Stimulated activated CD8-positive, alpha-beta memory T cell treated with anti-CD3 and anti-CD28 coated beads, Interleukin-15, amount 100 ng/mL, for 4 hours (primary cell): ENCODE measurements at places on chromosomes 2 and 18.

DNA sequence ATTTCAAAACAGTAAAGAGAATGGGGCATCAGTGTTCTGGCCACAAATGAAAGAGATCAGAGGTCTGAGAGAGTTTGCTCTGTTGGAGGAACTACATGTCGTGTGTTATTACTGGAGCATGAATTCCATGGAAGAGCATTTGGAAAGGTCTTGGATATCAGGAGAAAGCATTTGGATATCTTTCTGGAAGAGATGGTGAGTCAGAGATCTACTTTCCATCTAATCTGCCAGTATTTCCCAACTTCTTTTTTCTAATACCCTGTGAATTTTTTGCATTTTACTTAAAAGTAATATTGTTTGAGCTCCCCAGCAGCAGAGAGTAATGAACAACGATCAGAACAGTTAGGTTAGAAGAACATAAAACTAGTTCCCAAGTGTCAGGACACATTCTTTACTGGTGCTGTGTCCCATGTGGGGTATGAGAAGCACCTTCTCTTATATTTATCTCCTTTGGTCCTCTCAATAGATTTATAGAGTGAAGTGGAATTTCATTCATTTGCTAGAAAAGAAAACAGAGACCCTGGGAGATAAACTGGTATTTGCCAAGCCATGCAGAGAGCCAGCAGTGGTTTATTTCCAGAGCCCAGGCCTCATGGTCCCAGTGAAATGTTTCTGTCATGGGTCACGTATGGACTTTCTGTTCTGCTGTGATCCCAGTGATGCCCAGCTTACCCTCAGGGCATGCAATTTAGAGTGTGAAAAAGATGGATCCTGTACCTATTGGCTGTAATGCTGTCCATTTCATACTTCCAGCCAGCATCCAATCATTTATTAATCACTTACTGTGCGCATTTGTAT lies 130.8 kb upstream of the NT5C1B start:
- DNase-seq = no peak

DNA sequence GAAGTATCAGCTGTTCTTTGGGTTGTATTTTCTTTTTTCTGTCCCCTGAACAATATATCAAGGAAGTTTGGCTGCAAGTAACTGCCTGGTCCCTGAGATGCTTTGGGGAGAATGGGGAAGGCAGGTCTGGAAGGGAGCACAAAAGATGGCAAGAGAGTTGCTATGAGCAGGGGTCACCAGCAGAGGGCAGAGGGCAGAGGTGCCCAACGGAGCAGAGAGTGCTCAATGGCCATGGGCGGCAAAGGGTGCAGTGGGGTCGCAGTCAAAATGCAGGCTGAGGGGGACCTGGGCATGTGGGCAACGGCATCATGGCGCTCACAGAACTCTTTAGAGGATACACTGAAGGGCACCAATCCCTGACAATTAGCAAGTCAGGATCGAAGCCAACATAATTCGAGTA lies 107.7 kb upstream of the ATP8B1 start:
- DNase-seq = no peak

GRCh38 chr2:39289609-39290008 lies 45.8 kb upstream of the CDKL4 start:
- no peak for DNase-seq

- DNase-seq = no peak
These were observed 1343.0 kb upstream of the SLC39A10 start for GRCh38 chr2:194314042-194314441.

DNA sequence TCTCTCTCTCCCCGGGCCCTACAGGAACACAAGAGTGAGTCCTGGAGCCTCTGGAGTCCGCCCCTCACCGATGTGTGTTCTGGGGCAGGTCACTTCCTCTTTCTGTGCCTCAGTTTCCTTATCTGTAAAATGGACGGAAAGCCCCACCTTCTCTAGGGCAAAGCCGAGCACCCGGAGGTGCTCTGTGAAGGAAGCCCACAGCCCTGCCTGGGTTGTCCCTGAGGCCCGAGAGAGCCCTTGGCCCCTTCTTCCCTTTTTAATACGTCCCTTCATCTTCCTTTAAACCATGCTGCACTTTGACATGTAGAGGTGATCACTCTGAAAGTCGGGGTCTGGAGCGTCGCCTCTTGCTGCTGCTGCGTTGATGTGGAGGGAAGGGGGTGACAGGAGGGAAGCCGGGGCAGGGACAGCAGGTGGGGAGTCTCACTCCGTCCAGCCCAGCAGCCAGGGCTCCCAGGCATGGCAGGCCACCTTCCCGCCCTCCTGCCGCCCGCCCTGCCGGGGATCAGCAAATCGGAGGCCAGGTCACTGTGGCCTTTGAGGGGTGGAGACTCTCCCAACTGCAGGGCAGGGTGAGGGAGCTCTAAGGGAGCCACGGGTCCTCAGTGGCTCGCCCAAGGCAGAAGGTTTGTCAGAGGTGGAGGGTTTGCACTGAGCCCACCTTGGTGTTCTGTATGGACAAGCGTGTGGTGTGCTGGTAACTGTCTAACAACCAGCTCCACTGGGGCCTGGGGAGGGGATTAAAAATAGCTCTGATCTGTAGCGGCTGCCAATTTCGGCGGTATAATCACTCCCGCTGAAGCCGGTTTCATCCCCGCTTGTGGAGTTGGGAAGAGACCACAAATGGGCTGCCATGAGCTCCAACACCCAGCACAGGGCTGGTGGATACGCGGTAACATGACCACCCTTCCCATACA lies 135.9 kb upstream of the ID2 start:
- DNase-seq = no peak

GRCh38 chr2:114810092-114810491 lies 367.7 kb downstream of the DPP10 start:
- DNase-seq = no peak

DNA sequence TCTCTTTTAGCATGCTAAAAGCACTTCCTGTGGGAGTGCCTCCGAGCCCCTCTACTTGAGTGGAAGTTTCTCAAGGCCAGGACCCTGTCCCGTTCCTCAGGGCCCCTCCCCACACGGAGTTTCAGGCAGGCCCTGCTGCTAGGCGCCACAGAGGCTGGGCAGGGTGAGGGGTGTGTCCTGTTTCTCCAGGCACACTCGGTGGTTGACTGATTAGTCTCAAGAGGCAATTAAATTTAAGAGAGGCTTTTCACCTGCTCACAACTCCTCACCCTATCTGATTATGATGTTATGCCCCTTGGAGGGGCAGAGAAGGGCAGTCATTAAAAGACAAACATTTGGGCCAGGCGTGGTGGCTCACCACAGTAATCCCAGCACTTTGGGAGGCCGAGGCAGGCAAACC lies 160.8 kb upstream of the HAAO start:
- no peak for DNase-seq

- no peak for DNase-seq
These were observed 93.4 kb downstream of the PTGR3 start for GRCh38 chr18:75115514-75115913.

DNA sequence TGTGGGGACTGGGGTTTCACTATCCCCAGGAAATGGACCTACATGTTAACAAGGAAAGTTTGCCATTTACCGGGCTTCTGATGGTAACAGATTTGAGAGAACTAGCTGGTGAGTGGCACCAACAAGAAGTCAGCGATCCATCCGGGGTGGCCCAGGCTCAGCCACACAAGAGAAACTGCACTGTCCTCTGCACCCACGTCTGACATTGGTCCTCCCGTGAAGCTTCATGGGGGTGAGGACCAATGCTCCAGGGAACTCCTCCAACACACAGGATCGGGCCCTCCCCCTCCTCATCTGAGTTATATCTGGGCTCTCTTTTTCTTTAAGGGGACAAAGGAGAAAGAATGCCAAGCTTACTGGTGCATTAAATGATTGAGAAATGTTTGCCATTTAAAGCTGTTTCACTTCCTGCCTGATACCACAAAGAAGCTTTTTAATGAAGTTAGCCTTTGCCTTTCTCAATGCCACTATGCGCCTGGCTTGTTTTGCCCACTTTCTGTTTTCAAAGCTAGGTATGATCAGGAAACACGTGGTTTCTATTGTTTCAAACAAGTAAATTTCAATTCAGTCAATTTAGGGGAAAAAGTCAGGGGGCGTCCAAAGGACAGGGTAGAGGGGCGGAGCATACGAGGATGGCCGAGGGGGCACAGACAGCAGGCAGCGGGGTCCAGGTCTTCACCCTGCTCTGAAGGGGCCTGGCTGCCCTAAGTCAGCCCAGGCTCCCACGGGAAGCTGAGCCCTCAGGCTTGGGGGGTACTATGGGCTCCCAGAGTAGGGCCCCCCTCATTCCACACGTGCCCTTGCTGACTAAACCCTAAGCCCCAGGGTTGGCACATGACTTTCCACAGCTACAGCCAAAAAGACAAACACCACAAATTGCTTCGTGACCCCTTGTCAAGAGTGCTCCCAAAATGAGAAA lies 204.0 kb upstream of the ID2 start:
- no peak for DNase-seq
